ENCODE measurements at places on chromosomes 12 and 14.

DNA sequence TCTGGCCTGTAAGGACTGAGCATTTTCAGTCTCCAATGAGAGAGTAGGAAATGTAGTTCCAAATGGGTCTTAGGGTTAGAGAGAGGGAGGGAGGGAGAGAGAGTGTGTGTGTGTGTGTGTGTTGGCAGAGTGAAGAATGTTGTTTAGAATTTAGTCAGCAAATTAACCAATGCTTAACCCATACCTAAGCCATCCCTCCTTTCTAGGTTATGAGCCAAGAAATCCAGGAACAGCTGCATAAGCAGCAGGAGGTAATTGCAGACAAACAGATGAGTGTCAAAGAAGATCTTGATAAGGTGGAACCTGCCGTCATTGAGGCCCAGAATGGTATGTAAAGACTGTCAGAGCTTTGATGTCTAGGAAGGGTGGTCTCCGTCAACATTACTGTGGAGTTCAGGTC lies 56.9 kb downstream of the HSP90AA1 start:
- peak; percentile 48 for DNase-seq

DNA sequence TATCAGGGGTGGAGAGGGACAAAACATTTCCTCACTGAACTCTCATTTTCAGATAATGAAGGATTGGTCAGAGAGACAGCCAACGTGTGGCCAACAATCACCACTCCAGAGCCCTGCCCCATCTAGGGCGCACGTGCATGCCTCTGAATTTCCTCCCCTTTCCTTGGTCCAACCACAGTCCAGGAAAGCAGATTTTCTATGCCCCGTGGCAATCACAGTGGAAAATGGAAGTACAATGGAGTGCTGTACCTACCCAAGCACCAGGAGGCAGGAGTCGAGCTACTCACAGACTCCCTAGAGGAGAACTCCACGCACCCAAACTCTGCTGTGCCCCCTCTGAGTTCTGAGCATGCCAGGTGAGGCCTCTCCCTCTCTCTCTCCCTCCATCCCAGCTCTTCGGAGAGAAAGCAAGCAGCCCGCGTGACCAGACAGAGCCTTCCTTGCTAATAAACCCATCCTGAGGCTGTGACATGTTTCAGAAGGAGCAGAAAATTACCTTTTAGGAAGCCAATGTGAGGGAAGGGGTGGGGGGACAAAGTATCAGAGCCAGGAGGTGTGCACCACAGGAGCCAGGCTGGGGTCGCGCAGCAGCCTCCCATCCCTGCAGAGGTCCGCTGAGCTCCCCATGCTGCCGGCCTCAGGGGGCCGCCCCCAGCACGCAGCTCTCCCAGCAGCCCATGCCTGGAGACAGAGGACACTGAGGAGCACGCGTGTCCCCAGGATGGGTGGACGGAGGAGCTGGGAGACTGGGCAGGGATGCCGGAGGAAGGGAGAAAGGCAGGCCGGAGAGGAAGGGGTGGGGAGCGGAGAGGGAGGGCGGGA lies 73.4 kb downstream of the PITPNM2 start:
- DNase-seq: peak; percentile 35

GRCh38 chr12:74610711-74611110 lies 73.1 kb downstream of the ATXN7L3B start:
- DNase-seq: no peak

GRCh38 chr14:96042248-96042930 lies 3.2 kb downstream of the C14orf132 start:
- no peak for DNase-seq

- DNase-seq: no peak
Measured at GRCh38 chr12:62861586-62861985, 73.4 kb downstream of the PPM1H start.

DNA sequence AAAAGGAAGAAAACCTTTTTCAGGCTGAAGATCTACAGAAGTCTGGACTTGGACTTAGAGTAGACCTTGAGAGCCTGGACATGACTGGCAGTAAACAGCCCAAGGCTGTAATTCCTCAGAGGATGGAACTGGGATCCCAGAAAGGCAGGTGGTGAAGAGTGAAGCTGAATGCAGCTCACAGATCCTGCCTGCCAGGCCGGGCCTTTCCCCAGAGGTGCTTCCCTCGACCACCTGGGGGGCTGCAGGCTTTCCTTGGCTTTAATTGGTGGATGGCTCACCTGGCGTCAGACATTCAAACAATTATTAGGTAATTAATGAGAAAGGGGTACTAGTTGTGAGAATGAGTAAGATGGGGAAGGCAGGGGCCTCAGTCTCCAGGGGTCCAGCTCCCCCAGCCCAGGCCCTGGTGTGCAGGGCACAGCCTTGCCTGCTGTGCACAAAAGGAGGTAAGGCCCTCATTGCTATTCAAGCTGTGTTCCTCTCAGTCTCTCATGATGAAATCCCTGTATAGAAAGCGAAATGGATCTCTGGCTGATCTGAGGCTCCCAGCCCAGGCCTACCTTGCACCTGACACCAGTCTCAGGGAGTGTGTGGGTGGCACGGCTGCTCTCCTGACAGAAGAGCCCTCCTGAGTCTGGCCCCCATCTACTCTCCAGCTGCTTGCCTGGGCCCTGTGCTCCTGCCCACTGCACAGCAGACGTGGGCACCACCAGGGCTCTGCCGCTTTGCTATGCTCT lies 63.0 kb upstream of the TCL1A start:
- DNase-seq: no peak

DNA sequence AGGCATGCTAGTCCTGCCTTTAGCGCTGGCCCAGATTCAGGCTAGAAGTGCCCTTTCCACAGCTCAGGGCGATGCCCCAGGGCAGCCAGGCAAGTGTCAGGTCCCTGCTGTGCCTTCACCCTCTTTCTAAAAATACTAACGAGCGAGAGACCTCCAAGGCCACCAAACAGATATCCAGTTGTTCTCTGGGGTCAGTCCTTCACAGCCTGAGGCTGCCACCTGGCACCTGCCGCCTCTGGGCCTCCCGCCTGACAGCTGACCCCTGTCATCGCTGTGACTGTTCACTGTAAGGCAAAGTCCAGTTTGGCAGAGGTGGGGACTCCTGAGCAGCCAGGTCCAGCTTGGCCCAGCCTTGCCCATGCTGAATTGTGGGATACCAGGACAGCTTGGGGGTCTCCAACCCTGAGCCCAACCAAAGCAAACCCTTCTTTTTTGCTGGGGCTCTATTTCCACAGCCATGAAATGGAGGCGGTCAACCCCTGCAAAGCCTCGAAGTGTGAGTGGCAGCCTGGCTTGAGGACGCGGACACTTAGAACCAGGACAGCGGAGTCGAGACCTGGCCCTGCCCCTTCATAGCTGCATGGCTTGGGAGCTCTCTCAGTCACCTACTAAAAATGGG lies 79.9 kb downstream of the NINJ2 start:
- no peak for DNase-seq

GRCh38 chr12:97456571-97457188 lies 5.9 kb upstream of the RMST start:
- no peak for DNase-seq

DNA sequence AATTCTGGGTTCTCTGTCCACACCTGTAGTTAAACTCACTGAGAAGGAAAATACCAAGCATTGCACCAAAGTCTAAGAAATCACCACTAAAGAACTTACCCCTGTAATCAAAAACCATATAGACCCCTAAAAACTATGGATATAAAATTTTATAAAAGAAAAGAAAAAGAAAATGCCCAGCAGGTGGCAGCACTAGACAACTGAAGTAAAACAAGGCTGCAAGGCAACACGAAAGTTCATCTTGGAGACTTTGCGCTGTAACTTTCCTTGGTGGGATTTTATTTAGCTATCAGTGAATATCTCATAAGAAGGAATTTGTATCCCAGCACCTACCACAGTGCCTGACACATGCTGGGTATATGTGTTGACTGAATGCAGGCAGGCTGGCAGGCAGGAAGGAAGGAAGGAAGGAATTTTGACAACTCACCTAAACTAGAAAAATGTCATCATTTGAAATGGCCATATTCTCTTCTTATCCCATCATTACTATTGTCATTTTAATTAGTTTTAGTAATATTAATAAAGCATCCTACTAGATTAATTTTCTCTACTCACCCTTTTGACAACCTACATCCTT lies 68.2 kb upstream of the ETV6 start:
- DNase-seq: peak; percentile 84

DNA sequence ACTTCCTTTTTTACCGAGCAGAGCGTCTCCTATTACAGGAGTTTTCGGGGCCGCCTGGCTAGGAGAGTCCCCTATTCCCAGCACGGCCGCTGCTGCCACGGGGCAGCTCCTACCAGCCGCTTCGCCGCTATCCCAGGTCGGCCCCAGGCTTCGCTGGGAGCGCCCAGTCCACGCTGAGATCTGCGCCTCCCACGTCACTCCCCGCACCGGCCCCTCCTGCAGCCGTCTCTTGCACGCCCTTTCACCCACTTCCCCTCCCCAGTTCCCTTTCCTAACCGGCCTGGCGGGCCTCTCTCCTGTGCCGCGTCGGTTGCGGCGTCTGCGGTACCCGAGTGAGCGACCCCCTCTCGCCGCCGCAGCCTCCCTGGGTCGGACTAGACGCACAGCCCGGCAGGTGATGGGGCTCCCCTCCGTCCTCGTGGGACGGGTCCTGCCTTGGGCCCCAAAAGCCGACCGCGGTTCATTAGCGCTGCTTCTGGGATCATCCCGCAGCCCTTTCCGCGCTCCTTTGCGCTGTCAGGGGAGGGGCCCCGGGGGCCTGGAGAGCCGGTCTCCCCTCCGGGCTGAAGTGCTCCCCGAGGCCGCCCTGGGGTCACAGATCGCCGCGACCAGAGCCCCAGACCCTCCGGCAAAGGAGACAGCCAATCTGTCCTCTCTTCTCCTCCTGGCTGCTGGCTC lies 1318.4 kb downstream of the TMEM121 start:
- no peak for DNase-seq

DNA sequence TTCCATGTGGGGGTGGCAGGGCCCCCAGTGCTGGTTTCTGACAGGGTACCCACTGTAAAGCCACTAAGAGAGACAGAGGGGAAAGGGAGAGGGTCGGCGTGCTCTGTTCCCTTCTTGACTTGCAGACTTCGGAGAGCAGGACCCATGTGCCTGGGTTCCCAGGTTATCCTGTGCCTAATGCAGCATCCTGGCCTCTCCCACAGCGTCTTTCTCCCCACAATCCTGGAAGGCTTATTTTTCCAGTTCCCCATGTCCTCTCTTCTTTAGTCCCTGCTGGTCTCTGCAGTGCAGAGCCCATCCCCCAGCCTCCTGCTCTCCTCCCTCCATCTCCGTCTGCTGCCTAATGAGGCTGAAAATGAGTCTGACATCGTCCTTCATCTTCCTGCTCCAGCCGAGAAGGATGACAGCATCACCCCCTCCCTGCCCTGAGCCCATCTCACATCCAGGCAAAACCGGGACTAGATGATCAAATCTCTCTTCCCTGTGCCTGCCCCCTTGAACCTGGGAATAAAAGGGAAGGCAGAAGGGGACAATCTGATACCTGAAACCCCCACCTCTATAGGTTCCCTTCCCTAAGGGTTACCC lies 15.1 kb downstream of the CALCOCO1 start:
- DNase-seq: peak; percentile 3

- DNase-seq: no peak
Measured at GRCh38 chr14:66131111-66131510, 355.1 kb upstream of the CCDC196 start.

DNA sequence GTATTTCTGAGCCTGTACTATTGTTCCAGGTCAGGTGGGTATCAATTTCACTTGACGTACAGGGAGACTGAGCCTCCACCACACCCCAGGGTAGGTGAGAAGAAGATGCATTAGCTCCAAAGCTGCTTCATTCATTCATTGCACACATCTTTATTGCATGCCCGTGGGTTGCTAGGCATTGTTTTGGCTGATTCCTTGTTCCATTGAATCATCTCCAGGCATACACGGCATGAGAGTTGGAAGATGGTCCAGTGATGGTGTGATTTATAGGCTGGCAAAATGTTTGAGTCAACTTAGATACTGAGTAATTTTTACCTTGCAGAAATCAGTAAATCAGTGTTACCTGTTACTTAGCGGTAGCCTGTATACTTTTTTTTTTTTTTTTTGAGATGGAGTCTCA lies 21.2 kb downstream of the KLC1 start:
- no peak for DNase-seq

DNA sequence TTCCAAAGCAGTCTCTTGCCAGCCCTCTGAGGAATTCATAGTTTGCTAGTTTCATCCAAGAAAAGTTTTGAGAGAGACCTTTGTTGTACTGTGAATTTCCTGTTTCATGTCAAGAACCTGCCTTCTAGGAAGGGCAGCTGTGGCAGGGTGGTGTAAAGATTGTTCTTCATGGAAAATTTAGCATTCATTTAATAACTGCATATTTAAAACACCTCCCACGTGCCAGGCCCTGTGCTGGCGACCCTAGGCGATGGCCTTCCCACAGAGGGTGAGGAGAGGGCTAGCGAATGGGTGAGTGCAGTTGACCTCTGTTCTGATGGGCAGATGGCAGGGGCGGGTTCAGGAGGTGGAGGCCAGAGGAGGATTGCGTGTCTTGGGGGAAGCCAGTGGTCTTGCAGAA lies 43.2 kb downstream of the MLXIP start:
- DNase-seq: no peak

DNA sequence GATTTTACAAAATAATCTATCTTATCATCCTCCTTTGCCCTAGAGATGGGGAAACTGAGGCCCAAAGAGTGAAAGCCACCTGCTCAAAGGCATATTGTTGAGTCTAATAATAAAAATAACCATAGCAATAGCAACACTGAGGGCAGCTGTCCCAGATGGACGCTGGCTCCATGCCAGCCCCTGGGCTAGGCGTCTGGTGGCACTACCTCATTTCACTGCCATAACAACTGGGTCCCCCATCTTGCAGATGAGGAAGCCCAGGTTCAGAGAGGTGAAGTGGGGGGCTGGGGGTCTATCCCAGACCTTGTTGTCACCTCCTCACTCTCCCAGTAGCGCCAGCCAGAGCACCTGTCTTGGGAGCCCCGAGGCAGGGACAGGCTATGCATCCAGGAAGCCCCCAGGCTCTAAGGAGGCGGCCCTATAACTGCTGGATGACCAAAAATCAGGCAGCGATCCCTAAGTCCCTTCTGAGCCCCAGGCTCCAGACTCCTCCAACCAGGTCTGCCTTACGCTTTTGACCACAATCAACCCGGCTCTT lies 12.8 kb downstream of the BDKRB2 start:
- no peak for DNase-seq

DNA sequence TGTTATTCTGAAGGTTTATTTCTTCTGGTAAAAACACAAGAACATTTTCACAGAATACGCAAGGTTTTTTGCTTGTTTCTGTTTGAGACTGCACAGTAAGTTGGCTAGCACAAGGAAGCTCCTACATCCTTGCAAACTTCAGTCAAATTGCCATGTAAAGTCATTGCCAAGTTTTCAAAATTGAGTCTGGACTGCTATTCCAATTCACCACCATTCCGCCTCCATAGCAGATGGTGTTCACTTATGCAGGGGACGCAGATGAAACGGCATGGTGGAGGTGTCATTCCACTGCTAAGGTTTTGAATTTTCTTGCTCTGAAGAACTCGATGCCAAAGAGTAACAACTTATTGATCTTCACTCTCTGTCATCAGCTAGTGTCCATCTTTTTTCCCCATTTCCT lies 303.9 kb upstream of the SYT1 start:
- peak; percentile 72 for DNase-seq

- peak; percentile 99 for DNase-seq
Measured at GRCh38 chr12:29743801-29744200, 39.9 kb downstream of the TMTC1 start.

Measured in NCI-H1694 treated with DMSO at 0.1 percent for 48 hours (cell line).